KG1 (cell line): ENCODE measurements at places on chromosomes 13 and 19.

- DNase-seq = no peak
Measured at GRCh38 chr19:50046649-50047503, 21.1 kb downstream of the ZNF473 start.

- no peak for DNase-seq
Measured at GRCh38 chr19:55493052-55493644, 4.9 kb downstream of the SSC5D start.

DNA sequence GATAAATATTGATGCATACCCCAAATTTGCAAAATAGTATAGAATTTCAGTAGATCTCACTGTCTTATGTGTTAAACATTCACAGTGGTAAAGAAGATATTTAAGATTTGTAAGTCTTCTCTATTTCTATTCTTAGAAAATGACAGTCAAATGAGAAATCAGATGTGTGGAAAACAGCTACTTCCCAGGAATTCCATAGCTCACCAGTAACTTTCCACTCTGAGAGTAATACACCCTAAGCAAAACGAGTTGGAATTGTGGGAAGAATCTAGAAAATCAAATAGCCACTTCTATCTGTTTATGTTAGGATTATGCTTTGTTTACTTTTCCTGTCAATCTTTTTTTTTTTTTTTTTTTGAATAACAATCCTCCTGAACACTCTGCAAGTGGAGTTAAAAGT, 69.1 kb downstream of the FLT1 start:
- no peak for DNase-seq

DNA sequence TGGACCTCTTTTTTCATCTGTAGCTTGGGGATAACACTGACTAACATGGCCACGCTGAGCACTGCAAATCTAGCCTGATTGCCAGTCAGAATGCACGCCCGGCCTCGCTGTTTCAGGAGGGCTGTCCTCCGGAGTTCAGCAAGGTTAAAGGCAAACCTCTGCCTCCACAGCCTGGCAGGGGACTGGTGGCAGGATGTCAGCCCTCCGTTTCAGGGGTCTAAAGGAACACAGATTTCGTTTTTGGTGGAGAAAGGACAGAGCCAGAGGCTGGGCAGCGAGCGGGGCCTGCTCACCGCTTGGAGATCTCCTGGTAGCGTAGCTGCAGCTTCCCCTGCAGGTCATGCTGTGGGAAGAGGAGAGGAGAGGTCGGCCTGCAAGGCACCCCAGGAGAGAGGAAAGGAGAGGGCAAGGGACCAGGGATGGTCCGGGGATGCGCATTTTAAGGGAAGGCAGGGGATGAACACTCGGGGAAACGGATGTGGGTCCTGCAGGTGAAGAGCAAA, 560 bp downstream of the NDUFA7 start:
- no peak for DNase-seq

DNA sequence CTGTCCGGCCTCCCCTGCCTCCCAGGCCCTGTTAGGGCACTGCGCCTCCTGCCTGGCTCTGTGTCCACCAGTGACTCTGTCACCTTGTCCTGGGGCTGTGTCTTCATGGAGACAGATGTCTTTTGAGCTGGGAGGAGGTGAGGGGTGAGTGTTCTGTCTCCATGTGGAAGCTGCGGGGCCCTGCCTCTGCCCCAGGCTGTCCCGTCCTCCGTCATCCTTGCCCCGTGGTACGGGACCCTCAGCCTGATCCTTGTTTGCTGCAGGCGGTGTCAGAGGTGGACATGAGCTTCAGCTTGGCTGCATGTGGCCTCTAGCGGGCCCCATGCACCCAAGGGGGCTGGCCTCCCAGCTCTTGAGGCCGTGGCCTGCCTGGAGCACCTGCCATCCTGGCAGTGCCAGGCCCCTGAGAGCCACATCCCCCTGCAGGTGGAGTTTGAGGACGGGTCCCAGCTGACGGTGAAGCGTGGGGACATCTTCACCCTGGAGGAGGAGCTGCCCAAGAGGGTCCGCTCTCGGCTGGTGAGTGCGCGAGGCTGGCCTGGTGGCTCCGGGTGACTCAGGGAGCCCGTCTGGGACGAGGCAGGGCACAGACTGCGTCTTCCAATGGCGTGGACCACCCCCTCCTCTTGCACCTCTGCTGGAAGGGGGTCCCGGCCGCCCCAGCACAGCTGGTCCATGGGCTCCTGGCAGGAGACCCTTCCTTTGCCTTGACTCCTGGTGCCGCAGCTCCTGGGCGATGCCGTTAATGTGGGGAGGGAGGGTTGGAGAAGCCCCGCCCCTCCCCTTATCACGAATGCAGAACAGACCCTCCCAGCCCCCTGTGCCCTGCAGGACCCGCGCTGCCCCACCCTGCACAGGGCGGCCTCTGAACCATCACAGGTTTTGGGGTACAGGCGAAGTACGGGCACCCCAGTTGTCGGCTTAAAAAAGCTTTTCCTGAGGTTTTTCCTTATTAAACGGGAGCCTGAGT, 181.3 kb downstream of the KDM4B start:
- no peak for DNase-seq

GRCh38 chr13:27830010-27830409, 37.7 kb downstream of the GSX1 start:
- DNase-seq = peak; percentile 18

- no peak for DNase-seq
Measured at GRCh38 chr13:30685987-30686386, 49.4 kb upstream of the ALOX5AP start.

DNA sequence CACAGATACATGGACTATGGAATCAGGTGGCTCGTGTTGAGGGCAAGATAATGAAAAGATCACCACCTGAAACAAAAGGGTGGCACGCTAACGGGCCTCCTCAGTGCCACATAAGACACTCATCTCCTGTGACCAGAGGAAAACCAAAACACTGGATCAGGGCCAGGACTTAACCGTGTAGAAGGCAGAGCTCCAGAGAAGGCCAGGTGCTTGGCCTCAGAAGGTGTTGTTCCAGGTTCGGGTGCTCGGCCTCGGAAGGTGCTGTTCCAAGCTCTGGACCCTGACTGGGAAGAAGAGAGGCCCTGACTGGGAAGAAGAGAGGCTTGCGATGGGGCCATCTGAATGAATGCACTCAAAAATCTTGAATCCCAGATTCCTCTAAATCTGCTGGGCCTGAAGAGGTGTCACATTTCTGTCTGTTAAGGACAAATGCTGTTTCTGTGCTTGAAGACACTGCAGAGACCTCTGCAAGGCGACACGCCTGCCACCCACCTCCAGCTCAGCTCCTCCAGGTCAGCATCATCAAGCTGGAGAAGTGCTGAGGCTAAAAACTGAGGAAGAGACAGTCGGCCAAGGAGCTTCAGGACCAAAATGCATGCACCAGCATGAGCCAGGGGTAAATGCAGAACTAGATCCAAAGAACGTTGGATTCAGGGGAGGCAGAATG, 2.7 kb upstream of the RASA3 start:
- DNase-seq = no peak
